Germinal center (tissue), 1 donor: ENCODE measurements at places on chromosomes 4 and X.

- no peak for DNase-seq
Observed at GRCh38 chr4:108346818-108347210, 178.1 kb upstream of the LEF1 start.

GRCh38 chrX:34810364-34810763 is 132.2 kb upstream of the FAM47B start:
- DNase-seq: no peak

GRCh38 chr4:156977435-156978160 is 6.0 kb upstream of the PDGFC start:
- DNase-seq: no peak

GRCh38 chrX:123773258-123773988 is 40.6 kb upstream of the THOC2 start:
- DNase-seq: no peak

DNA sequence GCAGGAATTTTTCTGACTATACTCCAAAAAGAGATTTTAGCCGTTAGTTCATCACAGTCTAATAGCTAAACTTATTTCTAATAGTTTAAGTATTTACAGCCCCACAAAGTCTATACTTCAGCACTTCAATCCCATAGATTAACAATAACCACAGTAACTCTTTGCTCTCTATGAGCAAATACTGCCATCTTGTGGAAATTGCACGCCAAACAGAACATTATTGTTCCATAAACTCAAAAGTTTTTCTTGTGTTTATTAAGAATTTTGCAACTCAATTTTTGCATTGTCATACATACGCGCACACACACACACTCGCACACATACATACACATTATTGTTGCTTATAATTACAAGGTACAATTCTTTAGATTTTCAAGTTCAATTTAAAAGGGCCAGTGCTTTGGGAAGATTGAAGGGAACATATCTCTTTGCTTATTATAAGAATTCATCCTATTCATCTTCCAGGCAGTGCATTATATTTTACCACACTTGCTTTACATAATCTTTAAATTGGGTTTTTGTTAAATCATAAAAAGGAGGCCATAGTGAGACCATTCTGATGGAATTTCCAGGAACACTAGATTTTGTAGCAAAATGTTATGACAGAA is 63.8 kb upstream of the ATOH1 start:
- DNase-seq: peak; percentile 18

- DNase-seq: no peak
Observed at GRCh38 chr4:110087070-110087708, 111.2 kb downstream of the ELOVL6 start.

GRCh38 chrX:41137589-41137988 is 52.3 kb downstream of the USP9X start:
- DNase-seq: no peak

GRCh38 chr4:134345244-134345643 is 143.7 kb upstream of the PABPC4L start:
- DNase-seq: no peak

DNA sequence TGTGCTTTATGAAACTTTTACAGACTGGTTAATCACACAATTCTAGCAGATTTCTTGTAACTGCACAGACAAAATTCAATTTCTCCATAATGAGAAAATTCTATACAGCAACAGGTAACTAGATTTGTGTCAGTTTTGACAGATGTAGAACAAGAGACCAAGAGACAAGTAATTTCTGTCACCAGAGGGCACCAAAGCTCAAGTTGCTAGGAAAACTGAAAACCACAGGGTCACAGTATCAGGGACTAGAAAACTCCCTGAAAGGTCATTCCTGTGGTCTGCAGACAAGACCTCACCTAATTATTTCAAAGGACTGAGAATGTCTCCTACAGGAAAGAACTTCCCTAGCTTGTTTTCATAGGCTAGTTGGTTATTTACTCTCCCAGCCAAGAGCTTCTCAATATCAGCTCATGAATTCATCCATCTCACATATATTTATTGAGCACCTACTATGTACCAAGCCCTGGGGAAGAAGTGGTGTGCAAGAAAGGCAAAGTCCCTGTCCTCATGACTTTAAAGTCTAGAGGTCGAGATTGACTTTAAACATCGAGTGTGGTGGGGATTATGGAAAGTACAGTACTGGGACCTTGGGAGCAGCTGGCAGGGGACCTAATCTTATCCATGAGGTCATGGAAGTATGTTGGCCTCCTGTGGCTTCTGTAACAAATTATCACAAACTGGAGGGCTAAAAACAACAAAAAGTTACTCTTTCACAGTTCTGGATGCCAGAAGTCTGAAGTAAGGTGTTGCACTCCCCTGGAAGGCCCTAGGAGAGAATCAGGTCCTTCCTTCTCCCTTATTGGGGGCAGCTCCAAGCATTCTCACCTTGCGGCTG is 47.8 kb upstream of the SETD7 start:
- DNase-seq: peak; percentile 24

DNA sequence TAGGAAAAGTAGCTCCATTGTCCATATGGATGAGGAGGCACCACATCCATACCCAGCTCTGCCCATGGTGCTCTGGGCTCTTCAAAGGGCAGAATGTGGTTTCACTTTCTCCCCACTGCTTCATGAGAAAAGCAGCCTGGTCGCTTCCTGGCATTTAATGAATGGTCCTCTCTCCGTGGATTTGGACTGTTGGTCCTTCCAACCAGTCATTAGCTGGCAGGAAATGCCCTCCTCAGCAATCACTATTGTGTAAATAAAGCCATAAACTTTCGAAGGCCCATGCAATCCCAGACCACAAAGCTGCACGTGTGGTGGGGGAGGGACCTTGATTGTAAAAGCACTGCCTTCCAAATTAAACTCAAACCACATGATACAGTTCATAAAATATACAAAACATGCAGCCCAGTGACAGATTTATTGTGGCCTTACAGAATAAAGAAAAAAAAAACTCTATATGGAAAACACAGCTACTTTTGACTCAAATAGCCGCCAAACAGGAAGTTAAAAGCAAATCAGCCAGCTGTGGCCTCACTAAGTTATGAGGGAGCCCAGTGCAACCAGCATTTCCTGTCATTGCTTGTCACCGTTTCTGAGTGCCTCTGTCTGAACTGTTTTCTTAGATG is 8.1 kb downstream of the MBNL3 start:
- DNase-seq: peak; percentile 41

- no peak for DNase-seq
Observed at GRCh38 chr4:93684571-93684970, 144.0 kb upstream of the ATOH1 start.

DNA sequence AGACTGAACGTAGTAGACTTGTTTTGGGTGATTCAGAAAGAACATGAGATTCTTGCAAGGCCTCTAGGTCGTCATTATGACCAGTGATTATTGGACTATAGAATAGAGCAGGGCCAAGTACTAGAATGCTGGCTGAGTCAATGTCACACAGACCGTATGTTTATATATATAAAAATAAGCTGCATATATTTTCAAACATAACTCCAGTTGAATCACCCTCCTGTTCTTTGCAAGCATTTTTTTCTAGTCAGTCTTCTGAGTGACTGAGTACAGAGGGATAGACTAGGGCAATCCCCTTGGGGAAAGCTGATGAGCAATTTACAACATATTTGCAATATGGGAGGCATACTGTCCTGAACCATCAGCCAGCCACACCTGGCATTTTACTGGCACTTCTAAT is 48.4 kb upstream of the PRPS1 start:
- no peak for DNase-seq

GRCh38 chr4:145301386-145302080 is 121.1 kb upstream of the OTUD4 start:
- no peak for DNase-seq

DNA sequence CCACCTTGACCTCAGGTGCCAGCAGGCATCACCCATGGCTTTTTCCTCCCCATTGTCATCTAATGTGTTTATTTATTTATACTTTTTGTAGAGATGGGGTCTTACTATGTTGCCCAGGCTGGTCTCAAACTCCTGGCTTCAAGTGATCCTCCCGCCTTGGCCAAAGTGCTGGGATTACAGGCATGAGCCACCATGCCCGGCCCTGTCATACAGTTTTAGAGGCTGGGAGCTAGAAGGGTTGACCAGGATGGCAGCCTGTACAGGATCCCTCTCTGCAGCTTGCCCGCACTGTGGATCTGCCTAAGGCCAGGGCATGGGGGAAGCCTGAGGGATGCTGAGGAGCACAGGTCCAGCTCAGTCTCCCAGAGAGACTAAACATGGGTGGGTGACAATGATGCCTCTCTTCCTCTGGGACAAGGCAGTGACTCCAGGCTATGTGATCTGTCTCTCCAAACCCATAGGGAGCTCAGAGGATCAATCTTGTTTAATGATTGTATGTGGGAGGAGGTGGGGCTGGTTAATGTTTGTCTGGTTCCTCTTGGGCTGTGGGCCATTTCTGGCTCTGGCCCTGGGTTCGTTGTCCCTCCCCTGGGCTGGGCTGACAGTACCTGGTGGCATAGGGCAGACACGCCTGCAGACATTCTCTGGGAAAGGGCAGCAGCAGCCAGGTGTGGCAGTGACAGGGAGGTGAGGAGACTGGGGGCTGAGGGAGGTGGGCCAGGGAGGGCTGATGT is 8.3 kb upstream of the GJB1 start:
- DNase-seq: no peak

DNA sequence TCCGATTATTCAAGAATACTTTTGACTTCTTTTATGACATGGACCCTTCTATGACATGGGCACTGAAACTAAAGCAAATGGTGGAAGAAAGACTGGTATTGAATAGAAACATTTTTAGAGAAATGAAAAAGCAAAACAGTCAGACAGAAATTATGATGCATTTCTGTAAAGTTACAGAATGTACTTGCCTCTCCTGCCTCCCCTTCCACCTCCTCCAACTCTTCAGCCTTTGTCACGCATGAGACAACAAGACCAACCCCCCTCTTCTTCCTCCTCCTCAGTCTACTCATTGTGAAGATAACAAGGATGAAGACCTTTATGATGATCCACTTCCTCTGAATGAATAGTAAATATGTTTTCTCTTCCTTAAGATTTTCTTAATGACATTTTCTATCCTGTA is 46.3 kb upstream of the HUWE1 start:
- DNase-seq: no peak

GRCh38 chr4:85102606-85103005 is 136.1 kb upstream of the WDFY3 start:
- no peak for DNase-seq

GRCh38 chr4:176309046-176309445 is 10.7 kb upstream of the SPCS3 start:
- peak; percentile 30 for DNase-seq

GRCh38 chrX:30224536-30224935 is 5.9 kb upstream of the MAGEB3 start:
- no peak for DNase-seq
